WTC11 (cell line): ENCODE measurements at places on chromosomes 12 and 14. TPM values are rescaled to one million over a fixed set of nuclear protein-coding genes. Genes with fewer than 3 reads are reported as not detected.

The TBX3 gene
- total RNA-seq = 0.89 to 2.2 TPM (median 0.92 TPM) in 3 replicates

The FAIM2 gene
- 0.18 to 0.30 TPM (median 0.22 TPM) in 3 replicates for total RNA-seq

The FAM181A gene
- not detected in 3 replicates for total RNA-seq

The BCL2L14 gene
- total RNA-seq = 0.87 to 0.94 TPM (median 0.90 TPM) in 3 replicates

The BDKRB1 gene
- total RNA-seq = 0.11 to 0.27 TPM in 2 of 3 replicates, not detected in the other

GRCh38 chr14:30053103-30053502, 125.5 kb upstream of the PRKD1 start:
- no peak for DNase-seq

GRCh38 chr12:109452489-109452888, 24.6 kb downstream of the KCTD10 start:
- no peak for DNase-seq

GRCh38 chr12:74849801-74850200, 312.2 kb downstream of the ATXN7L3B start:
- no peak for DNase-seq

DNA sequence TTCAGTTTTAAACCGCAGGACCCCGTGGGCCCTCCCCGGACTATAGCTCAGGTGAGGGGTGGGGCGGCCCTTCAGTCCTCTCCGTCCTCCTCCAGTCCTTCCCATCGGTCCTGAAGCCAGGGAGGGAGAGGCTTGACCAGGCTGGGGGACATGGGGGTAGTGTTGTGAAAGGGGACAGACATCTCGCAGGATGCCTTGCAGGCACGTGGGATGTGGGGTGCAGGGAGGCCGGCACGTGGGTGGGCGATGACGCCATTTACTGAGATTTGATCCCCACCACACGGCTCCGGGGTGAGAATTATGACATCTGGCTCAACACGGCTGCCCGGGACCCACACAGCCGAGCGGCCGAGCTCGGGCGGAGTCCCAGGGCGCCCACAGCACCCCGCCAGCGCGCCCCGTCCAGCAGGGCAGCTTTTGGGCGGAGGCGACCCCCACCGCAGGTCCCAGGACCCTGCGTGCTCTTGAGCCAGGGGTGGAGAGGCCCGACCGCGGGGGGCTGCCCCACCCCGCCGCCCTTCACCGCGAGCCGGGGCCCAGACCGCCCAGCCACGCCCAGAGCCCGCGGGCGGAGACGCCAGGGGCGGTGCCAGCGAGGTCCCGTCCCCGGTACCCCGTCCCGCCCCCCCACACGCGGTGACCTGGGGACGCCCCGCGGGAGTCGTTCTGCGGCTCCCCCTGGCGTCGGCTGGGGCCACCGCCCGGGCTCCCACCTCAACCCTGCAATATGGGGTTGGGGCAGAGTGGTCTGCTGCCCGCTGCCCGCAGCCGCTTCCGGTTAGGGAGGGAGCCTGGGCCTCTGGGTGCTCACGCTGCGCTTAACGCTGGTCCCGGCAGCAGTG, 3.3 kb upstream of the EXOC3L4 start:
- peak; percentile 66 for DNase-seq

- DNase-seq = no peak
Observed at GRCh38 chr14:92632546-92633273, 115.7 kb downstream of the LGMN start.

DNA sequence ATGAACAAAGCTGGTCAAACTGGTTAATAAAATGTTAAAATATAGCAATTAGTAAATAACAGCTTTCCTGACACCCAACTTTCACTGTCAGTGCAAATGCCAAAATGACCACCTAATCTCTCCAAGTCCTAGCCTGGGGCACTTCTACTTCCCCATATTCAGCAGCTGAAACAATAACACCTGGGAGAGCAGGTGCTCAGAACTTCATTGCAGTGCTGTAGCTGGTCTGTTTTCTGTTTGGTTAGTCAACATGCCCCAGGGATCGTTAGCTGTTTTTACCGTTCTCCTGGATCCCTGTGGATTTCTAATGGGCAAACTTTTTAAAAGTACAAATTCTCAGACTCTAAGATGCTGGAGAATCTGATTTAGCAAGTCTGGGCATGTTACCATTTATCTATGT, 759.7 kb downstream of the GALC start:
- no peak for DNase-seq

DNA sequence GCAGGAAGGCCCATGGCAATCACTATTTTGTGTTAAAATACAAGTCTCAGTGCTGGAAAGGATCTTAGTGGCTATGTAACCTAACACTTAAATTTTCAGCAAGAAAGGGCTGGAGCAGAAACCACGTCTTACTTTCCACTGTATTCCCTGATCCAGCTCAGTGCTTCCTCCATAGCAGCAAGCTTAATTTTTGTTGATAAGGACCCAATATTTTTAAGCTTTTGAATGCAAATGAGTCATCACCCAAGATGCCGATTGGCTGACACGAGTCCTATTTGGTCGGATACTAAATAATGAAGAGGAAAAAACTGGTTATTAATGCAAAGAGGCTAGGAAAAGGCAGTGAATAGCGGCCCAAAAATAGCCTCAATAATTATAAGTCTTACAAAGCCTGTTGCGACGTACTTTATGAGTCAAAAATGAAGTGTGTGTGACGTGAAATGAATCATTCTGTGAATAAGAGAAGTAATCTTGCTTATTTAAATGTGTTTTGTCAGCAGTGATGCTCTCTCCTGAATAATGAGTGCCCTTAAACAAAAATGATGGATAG, 46.9 kb upstream of the IGF1 start:
- no peak for DNase-seq

- DNase-seq = no peak
Observed at GRCh38 chr12:96434107-96434506, 33.9 kb upstream of the CDK17 start.

DNA sequence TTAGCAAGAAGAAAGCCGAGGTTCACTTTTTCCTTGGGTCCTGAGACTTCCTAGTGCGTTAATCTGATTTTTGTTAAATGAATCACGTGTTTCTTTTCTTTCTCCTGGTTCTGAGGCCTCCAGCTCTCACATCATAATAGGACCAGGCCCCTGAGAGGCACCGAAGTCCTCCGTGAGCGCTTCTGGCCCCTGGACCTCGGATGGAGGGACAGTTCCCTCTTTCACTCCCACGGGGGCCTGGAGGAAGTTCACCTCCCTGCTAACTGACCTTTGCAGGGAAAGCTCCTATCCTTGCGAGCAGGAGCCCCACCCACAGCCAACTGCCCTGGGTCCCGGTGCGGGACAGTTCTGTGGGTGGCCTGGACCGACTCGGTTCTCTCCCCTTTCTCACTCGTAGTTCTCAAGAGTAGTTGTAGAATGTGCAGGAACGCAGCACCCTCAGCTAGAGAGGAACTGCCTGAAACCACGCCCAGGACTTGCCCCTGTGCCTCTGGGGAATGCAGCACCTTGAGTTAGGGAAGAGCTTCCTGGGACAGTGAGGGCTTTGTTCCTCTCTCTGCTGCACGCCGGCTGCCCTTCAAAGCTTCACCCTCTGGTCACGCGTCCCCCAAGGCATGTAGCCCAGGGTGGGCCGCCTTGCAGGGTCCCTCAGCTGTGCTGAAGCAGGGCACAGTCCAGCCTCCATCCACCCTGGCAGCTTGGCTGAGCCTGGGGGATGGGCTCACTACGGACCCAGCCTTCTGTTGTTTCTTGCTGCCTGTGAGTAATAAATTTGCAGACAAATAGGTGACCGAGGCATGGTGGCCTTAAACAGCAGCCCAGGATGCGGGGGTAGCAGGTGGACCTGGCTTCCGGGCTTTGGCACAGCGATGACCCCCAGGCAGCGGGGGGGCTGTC, 264.6 kb downstream of the ADGRD1 start:
- DNase-seq = peak; percentile 51

DNA sequence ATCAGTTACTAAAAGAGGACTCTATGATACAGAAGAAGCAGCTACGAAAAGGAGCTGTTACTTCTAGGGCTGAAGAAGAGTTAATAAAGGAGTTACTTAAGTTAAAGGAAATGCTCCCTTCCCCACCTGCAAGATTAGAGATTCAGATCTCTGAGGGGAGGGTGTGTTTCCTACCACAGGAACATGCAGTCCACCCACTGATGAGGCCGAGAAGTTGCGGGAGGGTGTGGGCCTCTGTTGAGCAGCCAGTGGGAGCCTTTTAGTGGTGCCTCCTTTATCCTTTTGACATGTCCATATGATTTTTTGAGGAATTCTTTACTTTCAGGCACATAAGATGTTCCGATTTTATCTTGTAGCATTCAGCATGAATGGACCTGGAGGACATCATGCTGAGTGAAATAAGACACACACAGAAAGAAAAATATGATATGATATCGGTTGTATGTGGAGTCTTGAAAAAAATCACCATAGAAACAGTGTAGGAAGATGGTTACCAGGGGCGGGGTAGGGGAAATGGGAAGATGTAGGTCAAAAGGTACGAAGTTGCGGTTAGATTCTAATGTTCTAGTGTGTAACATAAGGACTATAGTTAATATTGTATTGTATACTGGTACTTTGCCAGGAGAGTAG, 4.4 kb upstream of the M6PR start:
- DNase-seq = no peak

GRCh38 chr14:75433631-75434071, 5.8 kb downstream of the JDP2 start:
- no peak for DNase-seq

GRCh38 chr14:96979611-96980074, 182.5 kb downstream of the VRK1 start:
- DNase-seq = no peak

GRCh38 chr12:981176-981828, 9.7 kb upstream of the ERC1 start:
- DNase-seq = no peak

GRCh38 chr14:55807881-55808379, 227.9 kb downstream of the KTN1 start:
- no peak for DNase-seq
